ENCODE measurements at places on chromosomes 3 and 15. TPM values are rescaled to one million over a fixed set of nuclear protein-coding genes. Genes with fewer than 3 reads are reported as not detected.

- no peak overlapping the region for H3K4me3 ChIP-seq
- no peaks in the 10 kb centered on the region for H3K27me3 ChIP-seq
- H3K4me1 ChIP-seq = no peaks in the 10 kb centered on the region
- no peak for DNase-seq
- no peaks in the 10 kb centered on the region for H3K36me3 ChIP-seq
Measured at GRCh38 chr3:101884776-101885175, 35.5 kb downstream of the NFKBIZ start.

DNA sequence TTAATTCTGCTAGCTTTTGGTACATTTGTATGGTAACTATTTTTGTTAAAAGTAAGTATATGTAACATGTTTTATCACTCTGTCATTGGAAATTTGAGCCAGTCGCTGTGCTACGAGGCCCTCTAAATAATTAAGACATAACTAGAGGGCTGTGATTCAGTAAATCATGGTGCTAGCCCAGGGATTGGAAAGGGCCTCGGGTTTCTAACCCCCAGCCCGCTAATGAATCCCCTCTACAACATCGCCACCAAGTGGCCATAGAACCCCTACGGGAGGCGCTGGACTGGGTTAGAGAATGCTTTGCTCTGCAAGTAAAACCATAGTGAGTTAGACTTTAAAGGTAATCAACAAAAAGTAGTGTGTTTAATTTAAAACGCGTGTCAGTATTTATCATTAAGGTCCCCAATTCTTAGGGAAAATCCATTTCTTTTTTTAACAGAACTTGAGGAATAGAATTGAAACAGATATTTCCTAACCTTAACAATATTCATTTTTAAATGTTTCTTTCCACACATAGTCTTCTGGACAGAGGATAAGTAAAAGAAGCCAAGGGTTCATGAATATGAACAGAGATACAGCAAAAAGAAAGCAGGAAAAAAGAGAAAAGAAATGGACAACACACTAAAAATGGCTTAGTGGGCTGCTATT lies 744.7 kb downstream of the EPHA3 start:
- DNase-seq = peak; percentile 27
- no peak overlapping the region for H3K4me3 ChIP-seq
- H3K36me3 ChIP-seq = no peaks in the 10 kb centered on the region

- peak overlapping the region; percentile 26 for H3K4me3 ChIP-seq
- peaks cover 19% of the 10 kb centered on the region for H3K4me1 ChIP-seq
- DNase-seq = peak; percentile 96
Measured at GRCh38 chr15:89051875-89052274, 36.4 kb upstream of the ABHD2 start.

- no peaks in the 10 kb centered on the region for H3K4me1 ChIP-seq
- no peak for DNase-seq
- H3K27me3 ChIP-seq = no peaks in the 10 kb centered on the region
- no peak overlapping the region for H3K27ac ChIP-seq
- H3K36me3 ChIP-seq = no peaks in the 10 kb centered on the region
- no peak overlapping the region for H3K4me3 ChIP-seq
Measured at GRCh38 chr3:15471861-15472260, 44.5 kb downstream of the EAF1 start.

GRCh38 chr15:49831206-49831965 lies 210.5 kb downstream of the DTWD1 start:
- H3K4me1 ChIP-seq = peaks cover 27% of the 10 kb centered on the region
- H3K4me3 ChIP-seq = no peak overlapping the region
- no peaks in the 10 kb centered on the region for H3K27me3 ChIP-seq
- peak overlapping the region; percentile 90 for H3K27ac ChIP-seq
- H3K36me3 ChIP-seq = no peaks in the 10 kb centered on the region
- peak; percentile 97 for DNase-seq

GRCh38 chr3:127091376-127091775 lies 101.6 kb upstream of the PRR23E start:
- H3K4me1 ChIP-seq = no peaks in the 10 kb centered on the region
- DNase-seq = no peak
- no peak overlapping the region for H3K4me3 ChIP-seq
- H3K27ac ChIP-seq = no peak overlapping the region
- H3K36me3 ChIP-seq = no peaks in the 10 kb centered on the region
- 0 out of 2 replicates have a peak, but pooled peaks cover 8% of the 10 kb centered on the region for H3K27me3 ChIP-seq

DNA sequence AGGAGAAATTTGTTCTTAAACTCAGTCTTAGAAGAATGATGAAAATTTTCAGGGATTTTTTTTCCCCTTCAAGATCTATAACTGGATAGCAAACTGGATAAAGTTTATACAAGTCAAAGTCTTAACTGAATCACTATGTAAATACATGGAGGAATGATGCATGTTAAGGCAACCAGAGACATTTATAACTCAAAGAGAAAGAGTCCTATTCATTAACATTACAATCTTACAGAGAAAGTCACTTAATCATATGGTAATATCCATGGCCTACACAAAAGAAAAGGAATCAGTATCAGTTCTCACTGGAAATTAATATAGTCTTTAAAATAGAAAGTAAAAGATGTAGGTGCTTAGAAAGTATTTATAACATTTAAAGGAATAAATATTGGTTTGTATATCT lies 869.1 kb downstream of the TBL1XR1 start:
- no peaks in the 10 kb centered on the region for H3K36me3 ChIP-seq
- H3K27me3 ChIP-seq = no peaks in the 10 kb centered on the region
- DNase-seq = no peak
- H3K27ac ChIP-seq = no peak overlapping the region

DNA sequence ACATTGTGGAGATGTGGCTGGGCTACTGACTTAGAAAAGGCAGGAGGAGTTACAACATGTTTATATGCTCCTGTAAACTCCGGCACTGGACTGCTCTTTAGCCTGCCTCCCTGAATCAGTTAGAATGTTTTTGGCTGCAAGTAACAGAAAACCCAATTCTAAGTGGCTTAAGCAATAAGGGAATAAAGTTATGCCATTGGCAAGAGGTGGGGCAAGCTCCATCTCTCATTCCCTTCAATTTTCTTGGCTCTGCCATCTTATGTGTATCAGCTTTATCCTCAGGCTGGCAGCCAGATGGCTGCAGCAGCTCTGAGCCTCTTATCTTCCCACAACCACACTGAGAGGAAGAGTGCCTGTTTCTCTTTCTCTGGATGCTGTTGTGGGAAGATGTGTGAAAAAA lies 22.4 kb upstream of the MEIS2 start:
- DNase-seq = no peak
- H3K4me1 ChIP-seq = no peaks in the 10 kb centered on the region
- no peak overlapping the region for H3K27ac ChIP-seq
- no peaks in the 10 kb centered on the region for H3K36me3 ChIP-seq
- H3K4me3 ChIP-seq = no peak overlapping the region

DNA sequence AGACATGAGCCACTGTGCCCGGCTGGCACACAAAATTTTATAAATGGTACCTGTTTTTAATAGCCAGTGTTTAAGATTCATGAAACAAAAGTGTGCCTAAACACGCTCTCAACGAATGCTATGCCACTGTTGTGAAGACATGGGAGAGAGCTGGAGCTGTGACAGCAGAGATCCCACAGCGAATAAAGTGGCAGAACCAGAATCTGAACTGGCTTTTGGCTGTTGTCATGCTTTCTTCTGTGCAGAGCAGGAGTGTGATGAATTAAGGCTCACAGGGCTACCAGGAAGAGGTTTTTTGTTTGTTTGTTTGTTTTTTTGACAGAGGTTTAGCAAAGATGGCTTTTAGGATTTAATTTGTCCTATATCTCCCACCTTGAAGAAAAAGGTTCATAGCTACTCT lies 14.5 kb downstream of the PTPRG start:
- DNase-seq = no peak
- H3K4me1 ChIP-seq = peaks cover 16% of the 10 kb centered on the region
- no peak overlapping the region for H3K4me3 ChIP-seq
- no peaks in the 10 kb centered on the region for H3K36me3 ChIP-seq

- H3K27me3 ChIP-seq = no peaks in the 10 kb centered on the region
- peaks cover 6% of the 10 kb centered on the region for H3K4me1 ChIP-seq
- H3K4me3 ChIP-seq = no peak overlapping the region
- no peaks in the 10 kb centered on the region for H3K36me3 ChIP-seq
- no peak for DNase-seq
Measured at GRCh38 chr3:139430493-139430892, 41.0 kb upstream of the COPB2 start.

GRCh38 chr3:164452707-164453106 lies 625.6 kb downstream of the SI start:
- H3K4me1 ChIP-seq = peaks cover 8% of the 10 kb centered on the region
- DNase-seq = peak; percentile 64
- peak overlapping the region; percentile 44 for H3K4me3 ChIP-seq
- H3K27me3 ChIP-seq = no peaks in the 10 kb centered on the region

DNA sequence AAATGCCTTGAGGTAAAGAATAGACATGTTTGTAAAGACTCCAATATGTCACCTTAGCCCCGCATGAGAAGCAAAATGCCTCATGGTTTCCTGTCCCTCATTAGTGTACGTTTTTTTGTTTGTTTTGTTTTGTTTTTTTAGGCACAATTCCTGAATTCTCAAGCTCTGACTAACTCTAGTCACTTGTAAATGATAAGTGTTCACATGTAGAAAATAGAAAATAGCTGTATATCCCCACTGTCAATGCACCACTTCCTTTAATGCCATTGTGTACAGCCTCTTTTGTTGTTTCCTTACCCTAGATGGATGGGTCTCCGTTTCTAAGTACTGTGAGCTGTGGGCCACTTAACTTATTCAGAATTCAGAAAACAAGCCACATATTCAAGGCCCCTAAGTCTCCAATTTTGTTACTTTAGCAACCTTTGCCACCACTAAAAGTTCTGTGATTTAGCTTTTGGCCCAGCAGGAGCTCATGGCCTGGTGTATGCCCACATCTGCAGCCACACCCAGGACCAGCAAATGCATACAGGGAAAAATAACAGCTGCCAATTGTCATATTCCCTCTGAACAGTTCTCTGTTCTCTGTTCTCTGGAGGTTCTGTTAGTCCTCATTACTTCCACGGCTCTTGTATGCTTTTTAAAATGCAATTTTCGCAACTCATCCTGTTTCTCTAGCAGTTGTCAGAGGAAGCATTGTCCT lies 655.5 kb downstream of the GBE1 start:
- H3K36me3 ChIP-seq = no peaks in the 10 kb centered on the region
- DNase-seq = no peak
- no peak overlapping the region for H3K27ac ChIP-seq

- DNase-seq = no peak
- H3K36me3 ChIP-seq = no peaks in the 10 kb centered on the region
Measured at GRCh38 chr3:23815879-23816278, 10.1 kb downstream of the UBE2E1 start.

GRCh38 chr3:8290611-8291010 lies 211.0 kb upstream of the LMCD1 start:
- H3K27ac ChIP-seq = no peak overlapping the region
- no peaks in the 10 kb centered on the region for H3K4me1 ChIP-seq
- no peaks in the 10 kb centered on the region for H3K27me3 ChIP-seq
- no peaks in the 10 kb centered on the region for H3K36me3 ChIP-seq

- H3K36me3 ChIP-seq = peaks cover 6% of the 10 kb centered on the region
- H3K27me3 ChIP-seq = no peaks in the 10 kb centered on the region
- peak overlapping the region; percentile 99 for H3K27ac ChIP-seq
- peaks cover 25% of the 10 kb centered on the region for H3K4me1 ChIP-seq
- peak; percentile 42 for DNase-seq
Measured at GRCh38 chr3:48466386-48467109, 20.0 kb downstream of the ATRIP start.

- DNase-seq = peak; percentile 40
- H3K4me3 ChIP-seq = no peak overlapping the region
- no peaks in the 10 kb centered on the region for H3K36me3 ChIP-seq
- H3K27ac ChIP-seq = no peak overlapping the region
Measured at GRCh38 chr15:88894348-88894818, 961 bp downstream of the HAPLN3 start.

GRCh38 chr3:192883512-192883911 lies 34.1 kb downstream of the MB21D2 start:
- H3K27me3 ChIP-seq = no peaks in the 10 kb centered on the region
- H3K4me1 ChIP-seq = peaks cover 67% of the 10 kb centered on the region
- H3K36me3 ChIP-seq = no peaks in the 10 kb centered on the region

DNA sequence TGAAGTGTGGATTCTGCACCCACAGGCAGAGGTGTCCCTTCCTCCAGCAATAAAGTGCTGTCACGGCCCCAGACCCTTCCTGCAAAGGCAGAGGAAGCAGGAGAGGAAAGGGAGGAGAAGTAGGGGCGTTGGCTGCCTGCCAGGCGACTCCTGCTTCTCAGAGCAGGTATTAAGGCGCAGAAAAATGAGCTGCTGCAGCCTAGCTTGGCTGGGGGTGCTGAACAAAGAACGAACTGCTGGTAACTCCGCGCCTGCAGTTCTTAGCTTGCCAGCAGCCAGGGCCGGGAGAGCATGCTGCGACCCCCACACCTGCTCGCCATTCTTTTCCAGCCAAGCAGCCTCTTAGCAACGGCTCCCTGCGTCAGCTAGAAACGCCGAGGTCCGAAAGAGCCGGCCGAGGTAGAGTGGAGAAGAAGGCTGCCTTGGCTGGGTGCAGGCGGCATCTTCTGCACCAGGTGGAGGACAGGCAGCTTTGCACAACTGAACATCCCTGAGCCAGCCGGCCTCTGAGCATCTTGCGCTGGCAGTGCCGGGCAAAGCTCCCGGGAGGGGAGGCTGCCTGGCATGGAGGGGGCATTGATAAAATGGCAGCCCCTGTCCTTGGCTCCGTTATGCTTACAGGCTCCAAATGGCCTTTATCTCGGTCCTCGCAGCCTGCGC lies 296.0 kb downstream of the MEX3B start:
- H3K27me3 ChIP-seq = no peaks in the 10 kb centered on the region
- H3K4me3 ChIP-seq = no peak overlapping the region
- H3K4me1 ChIP-seq = no peaks in the 10 kb centered on the region
- H3K27ac ChIP-seq = no peak overlapping the region
- no peak for DNase-seq
- H3K36me3 ChIP-seq = no peaks in the 10 kb centered on the region

DNA sequence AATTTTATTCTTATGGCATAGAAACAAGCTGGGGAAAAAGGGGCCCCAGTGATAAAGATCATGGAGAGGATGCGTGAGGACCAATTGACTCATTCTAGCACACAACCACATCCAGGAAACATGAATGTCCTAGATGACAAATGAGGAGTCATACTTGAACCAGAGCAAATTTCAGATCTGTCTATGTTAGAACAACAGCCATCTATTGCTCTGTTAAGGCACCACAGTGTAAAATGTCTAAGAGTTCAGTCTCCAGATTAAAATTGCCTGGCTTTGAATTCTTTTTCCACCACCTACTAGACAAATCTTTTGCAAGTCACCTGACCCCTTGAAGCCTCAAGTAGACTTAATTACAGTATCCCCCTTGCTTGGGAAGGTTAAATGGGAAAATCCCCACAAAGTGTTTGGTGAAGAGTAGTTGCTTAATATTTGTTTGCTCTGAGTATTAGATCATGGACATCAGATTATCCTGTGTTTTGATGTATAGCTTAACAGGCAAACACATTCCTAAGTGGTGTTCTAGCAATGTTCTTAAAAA lies 258.7 kb upstream of the TGFBR2 start:
- peaks cover 72% of the 10 kb centered on the region for H3K4me1 ChIP-seq
- peak; percentile 97 for DNase-seq
- H3K27ac ChIP-seq = peak overlapping the region; percentile 92
- no peaks in the 10 kb centered on the region for H3K27me3 ChIP-seq

Gene FOXB1
- polyA plus RNA-seq = not detected

Gene NDN
- 76.9 TPM for polyA plus RNA-seq

Gene MUSTN1
- polyA plus RNA-seq = not detected

Gene NR2F2
- polyA plus RNA-seq = 23.8 TPM

Gene HERC2
- 25.6 TPM for polyA plus RNA-seq

Gene CNTN6
- polyA plus RNA-seq = not detected

Gene GASK1A
- 0.10 TPM for polyA plus RNA-seq

Gene GOLGA8J
- not detected for polyA plus RNA-seq

Gene GOLGA6A
- polyA plus RNA-seq = not detected

Gene CAND2
- 0.16 TPM for polyA plus RNA-seq
